ENCODE measurements at places on chromosomes 2 and 18.

DNA sequence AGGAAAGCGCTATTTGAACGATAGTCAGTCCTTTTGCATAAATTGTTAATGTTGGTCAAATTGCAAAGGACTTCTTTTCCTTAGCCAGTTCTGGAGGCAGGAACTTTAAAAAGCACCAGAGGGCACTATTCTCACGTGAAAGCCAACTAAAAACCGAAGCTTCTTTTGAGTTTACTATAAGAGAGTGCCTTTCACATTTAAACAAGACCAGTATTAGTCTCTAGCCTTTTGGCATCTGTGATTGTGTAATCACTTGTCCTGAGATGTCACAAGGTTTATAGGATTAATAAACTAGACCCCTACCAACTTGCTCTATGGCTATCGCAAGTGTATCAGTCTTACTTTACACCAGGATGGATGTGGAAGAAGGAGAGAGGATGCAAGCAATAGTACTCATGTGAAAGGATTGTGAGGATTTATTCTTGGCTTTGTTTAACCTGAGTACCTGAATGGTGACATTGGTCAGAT is 14.4 kb upstream of the STAT4 start:
- no peak for DNase-seq

DNA sequence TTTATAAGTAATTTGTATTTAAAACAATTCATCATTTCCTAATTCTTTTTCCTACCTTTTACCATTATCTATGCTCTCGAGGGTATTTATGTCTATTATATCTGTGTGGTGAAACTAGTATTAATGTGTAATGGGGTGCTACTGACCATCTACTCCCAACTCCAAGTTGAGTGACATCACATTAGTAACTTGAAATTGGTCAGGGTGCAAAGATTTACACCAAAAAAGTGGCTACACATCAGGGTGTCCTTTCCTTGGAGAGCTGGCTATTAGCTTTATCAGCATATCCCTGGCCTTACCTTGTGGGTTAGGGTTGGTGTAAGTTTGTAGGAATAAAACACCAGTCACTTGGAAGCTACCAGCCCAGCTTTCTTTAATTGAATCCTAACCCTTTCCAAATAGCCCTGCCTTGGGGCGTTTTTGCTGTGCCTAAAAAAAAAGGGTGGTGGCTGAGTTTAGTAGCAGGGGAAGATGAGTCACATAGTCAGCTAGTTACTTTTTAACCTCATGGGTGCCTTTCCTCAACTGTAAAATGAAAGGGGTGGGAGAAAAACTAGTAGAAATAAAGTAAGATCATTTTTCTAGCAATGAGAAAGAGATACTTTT is 14.0 kb downstream of the ANXA4 start:
- no peak for DNase-seq

- DNase-seq = no peak
Measured at GRCh38 chr18:38243291-38243690, 677.7 kb upstream of the CELF4 start.

- no peak for DNase-seq
Measured at GRCh38 chr2:141737492-141738255, 393.1 kb downstream of the LRP1B start.

DNA sequence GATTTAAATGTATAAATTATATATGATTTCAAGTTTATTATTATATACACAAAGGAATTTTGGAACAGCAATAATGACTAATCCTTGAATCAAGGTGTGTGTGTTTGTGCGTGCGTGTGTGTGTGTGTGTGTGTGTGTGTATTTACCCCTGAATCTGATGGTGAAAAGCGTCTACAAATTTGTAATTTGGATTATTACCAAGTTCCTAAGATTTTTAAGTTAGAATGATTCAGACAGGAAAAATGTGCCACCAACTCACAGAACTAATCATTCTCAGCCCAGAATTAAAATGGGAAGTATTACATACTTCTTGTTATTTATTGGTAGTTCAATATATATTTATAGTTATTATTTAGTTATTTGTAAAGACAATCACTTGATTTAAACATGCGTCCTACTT is 12.3 kb downstream of the CALCRL start:
- no peak for DNase-seq

- no peak for DNase-seq
Measured at GRCh38 chr2:127086990-127087790, 19.8 kb downstream of the BIN1 start.

GRCh38 chr2:13572466-13572865 is 855.7 kb downstream of the TRIB2 start:
- DNase-seq = no peak

GRCh38 chr2:19871836-19872235 is 29.9 kb downstream of the TTC32 start:
- DNase-seq = no peak

DNA sequence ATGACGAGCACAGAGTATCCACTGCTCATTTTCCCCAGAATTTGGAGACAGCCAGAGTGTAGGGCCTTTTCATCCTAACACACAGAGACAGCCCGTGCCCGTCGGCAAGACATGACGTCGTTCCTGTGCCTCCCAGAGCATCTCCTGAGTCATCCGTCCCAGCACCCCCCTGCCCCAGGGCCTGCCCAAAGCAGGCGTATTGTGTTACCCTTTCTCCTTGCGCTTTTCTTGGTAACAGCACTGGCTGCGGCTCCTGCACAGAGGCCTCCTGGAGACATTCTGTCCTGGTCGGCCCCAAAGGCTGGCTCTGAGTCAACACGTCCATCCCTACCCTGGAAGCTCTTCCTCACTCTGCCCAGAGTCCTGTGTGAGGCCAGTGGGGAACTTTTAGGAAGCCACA is 217.1 kb downstream of the KLHL29 start:
- DNase-seq = no peak

- DNase-seq = no peak
Measured at GRCh38 chr2:180394305-180394704, 387.2 kb upstream of the CWC22 start.
